Suprapubic skin (tissue), 4 donors: ENCODE measurements at places on chromosomes 5 and 9. TPM values are rescaled to one million over a fixed set of nuclear protein-coding genes. Genes with fewer than 3 reads are reported as not detected.
A peak's percentile ranks its signal among the peaks of the same experiment; 100 is the strongest.

GRCh38 chr5:95861864-95862561 is 39.5 kb upstream of the GLRX start:
- H3K4me3 ChIP-seq: no peak overlapping the region
- no peak for DNase-seq
- H3K27ac ChIP-seq: peak overlapping the region; percentile 24
- peaks cover 65% of the 10 kb centered on the region for H3K4me1 ChIP-seq

DNA sequence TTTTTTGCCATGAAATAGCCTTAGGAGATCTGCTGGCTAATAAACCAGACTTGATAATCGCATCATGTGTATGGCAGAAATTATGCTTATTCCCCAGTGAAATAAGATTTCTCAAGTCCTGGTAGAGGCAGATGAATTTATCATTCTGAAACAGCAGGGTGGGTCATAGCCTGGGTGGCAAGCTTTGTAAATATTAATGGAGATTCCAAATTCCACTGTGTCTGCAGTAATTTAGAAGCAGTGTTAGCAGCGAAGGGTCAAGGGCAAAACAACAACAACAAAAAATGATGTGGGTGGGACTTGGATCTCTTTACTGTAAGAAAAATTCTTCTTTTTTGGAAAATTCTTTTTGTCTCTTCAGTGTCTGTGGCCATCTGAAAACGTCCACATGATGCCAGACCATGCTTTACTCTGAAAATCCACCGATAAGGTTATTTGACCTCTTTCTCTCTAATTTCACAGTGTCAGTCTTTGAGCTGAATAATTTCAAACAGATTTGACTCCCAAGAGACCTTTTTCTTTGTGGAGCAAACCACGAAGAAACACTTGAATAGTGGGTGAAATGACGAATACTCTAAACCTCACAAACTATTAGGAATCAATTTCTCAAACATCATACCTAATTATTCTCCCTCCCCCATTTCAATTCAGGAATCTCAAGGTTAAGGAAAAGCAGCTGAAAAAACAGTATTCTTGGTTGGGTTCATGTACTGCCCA is 106.0 kb upstream of the RPS23 start:
- no peaks in the 10 kb centered on the region for H3K27me3 ChIP-seq
- no peak overlapping the region for H3K4me3 ChIP-seq
- no peak overlapping the region for H3K27ac ChIP-seq
- H3K36me3 ChIP-seq: no peaks in the 10 kb centered on the region

DNA sequence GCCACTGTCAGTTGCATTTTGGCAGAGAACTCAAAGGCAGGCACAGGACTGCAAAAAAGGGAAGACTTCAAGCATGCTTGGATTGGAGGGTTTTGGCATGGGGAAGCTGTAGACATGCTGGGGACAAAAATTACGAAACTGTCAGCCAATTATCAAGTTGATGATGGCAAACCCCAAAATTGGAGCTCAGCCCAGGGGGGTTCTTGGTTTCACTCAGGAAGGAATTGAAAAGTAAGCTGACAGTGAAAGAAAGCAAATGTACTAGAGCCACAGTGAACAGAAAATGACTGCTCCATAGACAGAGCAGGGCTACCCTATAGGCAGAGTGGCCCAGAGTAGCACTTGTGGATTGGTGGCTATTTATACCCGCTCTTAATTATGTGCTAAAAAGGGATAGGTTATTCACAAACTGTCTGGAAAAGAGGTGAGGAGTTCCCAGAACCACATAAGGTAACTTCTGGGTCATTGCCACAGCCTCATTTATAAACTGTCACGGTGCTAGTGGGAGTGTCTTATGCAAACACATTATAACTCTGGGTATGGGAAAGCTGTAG is 14.6 kb upstream of the CFAP95 start:
- DNase-seq: no peak
- no peak overlapping the region for H3K4me3 ChIP-seq
- H3K27me3 ChIP-seq: no peaks in the 10 kb centered on the region
- peaks cover 7% of the 10 kb centered on the region for H3K4me1 ChIP-seq
- H3K27ac ChIP-seq: no peak overlapping the region
- H3K36me3 ChIP-seq: no peaks in the 10 kb centered on the region

- H3K27ac ChIP-seq: no peak overlapping the region
- DNase-seq: no peak
- no peaks in the 10 kb centered on the region for H3K36me3 ChIP-seq
- H3K27me3 ChIP-seq: no peaks in the 10 kb centered on the region
- H3K4me1 ChIP-seq: no peaks in the 10 kb centered on the region
Observed at GRCh38 chr5:23740029-23740428, 232.6 kb downstream of the PRDM9 start.

- H3K27ac ChIP-seq: no peak overlapping the region
- H3K4me3 ChIP-seq: no peak overlapping the region
- DNase-seq: no peak
- H3K36me3 ChIP-seq: no peaks in the 10 kb centered on the region
Observed at GRCh38 chr5:31280210-31280609, 86.7 kb downstream of the CDH6 start.

DNA sequence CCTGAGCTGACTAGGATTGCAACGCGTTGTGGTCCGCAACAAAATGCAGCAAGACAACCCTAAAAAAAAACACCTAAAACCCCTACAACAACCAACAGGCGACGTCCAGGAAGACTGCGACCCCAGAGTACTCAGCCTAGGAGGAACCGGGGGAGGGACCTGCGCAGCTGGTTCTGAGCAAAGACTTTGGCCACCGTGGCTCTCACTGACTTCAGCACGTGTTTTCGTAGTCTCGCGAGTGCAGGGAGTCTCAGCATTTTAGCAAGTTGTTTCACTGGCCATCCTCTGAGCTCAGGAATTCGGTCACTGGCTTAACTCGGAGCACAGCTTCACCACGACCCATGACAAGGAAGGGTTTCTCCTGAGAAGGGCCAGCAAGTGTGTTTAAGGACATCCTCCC is 8.6 kb upstream of the ZDHHC11 start:
- peaks cover 9% of the 10 kb centered on the region for H3K27me3 ChIP-seq
- no peak overlapping the region for H3K27ac ChIP-seq
- no peak for DNase-seq

DNA sequence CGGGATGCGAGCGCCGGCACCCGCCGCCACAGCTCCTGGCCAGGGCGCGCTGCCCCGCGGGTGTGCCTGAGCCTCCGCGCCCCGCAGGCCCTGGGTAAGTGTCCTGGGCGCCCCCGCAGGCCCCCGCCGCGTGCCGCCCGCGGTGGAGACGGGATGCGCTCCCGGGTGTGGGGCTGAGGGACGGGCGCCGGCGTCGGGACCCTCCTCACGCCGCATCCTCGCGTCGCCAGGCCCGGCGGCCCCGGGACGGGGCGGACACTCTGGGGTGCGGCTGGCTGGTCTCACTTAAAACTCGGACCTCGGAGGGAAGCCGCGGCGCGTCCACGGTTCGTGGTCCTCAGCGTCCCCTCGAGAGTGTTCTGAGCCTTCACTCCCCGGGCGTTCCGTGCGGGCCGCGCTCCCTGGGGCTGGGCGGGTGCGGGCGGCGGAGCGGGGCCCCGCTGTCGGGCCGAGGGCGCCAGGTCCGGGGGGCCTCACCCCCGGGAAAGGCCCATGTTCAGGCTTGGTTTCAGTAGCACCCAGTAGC is 275 bp downstream of the AHRR start:
- DNase-seq: peak; percentile 78
- H3K27ac ChIP-seq: no peak overlapping the region
- peak overlapping the region; percentile 51 for H3K4me3 ChIP-seq
- H3K27me3 ChIP-seq: peaks cover 52% of the 10 kb centered on the region
- peaks cover 4% of the 10 kb centered on the region for H3K36me3 ChIP-seq

DNA sequence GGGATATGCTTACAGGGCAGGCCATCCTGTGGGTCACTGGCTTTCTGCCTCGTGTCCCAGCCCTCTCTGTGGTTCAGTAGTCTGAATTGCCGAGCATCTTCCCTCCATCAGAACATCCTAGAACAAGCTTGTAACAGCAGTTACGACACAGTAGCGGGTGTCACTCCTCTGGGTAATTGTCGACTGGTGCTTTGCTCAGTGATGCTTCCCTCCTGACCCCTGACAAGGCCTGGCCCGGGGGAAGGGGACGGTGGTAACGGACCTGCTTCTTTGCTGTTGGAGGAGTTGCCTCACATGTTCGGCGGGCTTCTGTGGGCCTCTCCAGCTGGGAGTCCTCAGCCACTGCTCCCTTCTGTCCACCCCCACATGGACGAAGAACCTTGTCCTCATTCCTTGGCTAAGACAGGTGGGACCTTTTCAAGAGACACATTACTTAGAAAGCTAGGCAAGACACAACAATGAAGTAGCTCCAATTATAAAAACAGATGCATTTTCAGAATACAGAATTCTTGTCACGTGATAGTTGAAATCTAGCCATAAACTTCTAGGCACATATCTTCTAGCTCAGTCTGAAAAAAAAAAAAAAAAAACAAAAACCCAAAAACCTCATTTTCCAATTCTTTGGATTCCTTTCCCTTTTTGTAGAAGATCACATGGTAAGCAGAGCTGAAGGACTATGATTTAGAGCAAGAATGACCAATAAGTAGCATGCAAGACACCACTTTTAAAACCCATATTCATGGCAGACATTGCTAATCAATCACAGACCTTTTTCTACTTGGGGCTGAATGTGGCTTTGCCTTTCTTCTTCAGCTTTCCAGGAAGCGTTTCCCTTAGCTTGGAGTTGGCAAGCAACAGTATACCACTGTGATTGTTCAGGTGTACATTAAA is 25.0 kb downstream of the HMCN2 start:
- peaks cover 41% of the 10 kb centered on the region for H3K27me3 ChIP-seq
- no peak for DNase-seq
- H3K4me1 ChIP-seq: peaks cover 23% of the 10 kb centered on the region
- no peaks in the 10 kb centered on the region for H3K36me3 ChIP-seq
- H3K27ac ChIP-seq: peak overlapping the region; percentile 65
- H3K4me3 ChIP-seq: no peak overlapping the region

CENPK gene
- 1.2 TPM for total RNA-seq

FBP1 gene
- 15.2 TPM for total RNA-seq
